ENCODE measurements at places on chromosomes 16 and 17.
A peak's percentile ranks its signal among the peaks of the same experiment; 100 is the strongest.

- peak; percentile 47 for DNase-seq
Measured at GRCh38 chr16:3187798-3188674, at the start of gene OR1F1. OR1F1 (plus strand) TSS chr16:3188204.

DNA sequence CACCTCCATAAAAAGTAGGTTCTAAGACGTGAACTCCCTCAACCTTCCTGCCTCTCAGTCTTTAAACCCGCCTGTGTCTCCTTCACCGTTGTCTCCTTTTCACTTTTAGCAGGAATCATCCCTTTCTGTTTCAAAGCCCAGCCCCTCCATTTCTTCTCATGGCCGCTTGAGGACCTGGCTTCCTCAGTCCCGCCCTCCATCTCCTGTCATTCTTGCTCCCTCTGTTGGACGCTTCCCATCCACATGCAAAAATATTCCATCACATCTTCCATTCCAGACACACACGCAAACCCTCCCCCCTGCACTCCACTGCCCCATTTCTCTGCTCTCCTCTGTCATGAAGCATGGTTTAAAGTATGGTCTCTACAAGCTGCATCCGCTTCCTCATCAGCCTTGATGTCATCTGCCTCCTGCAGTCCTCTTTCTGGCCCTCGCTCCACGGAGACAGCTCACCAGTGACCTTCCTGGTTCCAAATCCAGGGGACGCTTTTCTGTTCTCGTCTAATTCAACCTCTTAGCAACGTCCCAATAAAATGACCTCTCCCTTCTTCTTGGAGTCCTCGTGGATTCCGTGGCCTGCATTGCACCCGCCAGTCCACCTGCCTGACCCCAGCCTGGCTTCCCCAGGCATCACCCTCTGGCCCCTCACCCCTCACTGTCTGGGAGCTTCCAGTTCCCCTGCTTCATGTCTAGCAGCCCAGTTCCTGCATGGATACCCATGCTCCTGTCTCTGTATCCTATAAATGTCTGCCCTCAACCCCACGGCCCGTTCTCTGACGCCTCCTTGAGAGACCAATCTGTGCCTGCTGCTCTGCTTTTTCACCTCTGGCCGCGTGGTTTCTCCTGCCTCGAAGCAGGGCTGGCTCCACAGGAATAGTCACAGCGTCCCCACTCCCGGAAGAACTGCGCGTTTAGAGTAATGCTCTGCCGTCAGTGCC, 26.2 kb downstream of the ANKRD40 start:
- no peak for DNase-seq

- DNase-seq, result no peak
Measured at GRCh38 chr16:66614161-66614802, 9.8 kb downstream of the CMTM3 start.

DNA sequence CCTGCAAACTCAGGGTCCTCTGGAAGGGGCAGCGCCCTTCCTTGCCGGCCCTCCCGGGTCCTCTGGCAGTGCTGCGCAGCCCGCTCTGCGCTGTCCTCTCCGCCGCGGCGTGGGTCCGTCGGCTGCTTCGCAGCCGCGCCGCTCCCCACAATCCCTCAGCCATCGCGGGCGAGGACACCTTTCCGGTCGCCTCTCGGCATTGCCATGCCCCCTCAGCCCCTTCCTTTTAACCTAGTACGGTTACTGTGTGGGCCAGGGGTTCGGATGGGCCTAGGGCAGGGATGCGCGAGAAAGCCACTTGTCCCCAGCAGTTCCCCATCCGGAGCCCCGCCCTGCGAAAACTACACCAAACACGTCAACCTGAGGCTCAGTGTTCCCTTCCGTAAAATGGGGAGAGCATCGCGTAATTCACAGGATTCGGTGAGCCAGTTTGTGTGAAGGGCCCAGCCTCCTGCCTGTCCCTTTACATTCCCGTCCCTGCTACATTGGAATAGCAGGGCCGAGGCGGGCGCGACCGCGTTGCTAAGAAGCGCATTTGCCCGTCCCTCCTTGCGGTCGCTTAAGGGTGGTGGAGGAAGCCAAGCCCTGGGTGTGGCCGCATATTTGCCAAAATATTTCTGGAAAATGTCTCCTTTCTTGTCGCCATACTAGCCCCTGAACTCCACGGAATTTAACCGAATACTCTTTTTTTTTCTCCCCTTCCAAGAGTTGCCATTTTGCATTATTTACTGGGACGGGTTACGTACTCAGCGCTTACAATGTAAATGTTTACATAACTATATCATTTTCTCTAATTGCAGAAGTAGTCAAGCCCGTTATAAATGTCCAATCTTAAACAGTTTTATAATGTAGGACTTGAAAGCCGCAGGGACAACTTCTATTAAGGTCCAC, 13.2 kb downstream of the COPZ2 start:
- peak; percentile 46 for DNase-seq

GRCh38 chr16:83403761-83404160, 404.0 kb upstream of the HSBP1 start:
- no peak for DNase-seq

- DNase-seq, result no peak
Measured at GRCh38 chr16:68298907-68299561, 11.7 kb downstream of the SLC7A6OS start.

DNA sequence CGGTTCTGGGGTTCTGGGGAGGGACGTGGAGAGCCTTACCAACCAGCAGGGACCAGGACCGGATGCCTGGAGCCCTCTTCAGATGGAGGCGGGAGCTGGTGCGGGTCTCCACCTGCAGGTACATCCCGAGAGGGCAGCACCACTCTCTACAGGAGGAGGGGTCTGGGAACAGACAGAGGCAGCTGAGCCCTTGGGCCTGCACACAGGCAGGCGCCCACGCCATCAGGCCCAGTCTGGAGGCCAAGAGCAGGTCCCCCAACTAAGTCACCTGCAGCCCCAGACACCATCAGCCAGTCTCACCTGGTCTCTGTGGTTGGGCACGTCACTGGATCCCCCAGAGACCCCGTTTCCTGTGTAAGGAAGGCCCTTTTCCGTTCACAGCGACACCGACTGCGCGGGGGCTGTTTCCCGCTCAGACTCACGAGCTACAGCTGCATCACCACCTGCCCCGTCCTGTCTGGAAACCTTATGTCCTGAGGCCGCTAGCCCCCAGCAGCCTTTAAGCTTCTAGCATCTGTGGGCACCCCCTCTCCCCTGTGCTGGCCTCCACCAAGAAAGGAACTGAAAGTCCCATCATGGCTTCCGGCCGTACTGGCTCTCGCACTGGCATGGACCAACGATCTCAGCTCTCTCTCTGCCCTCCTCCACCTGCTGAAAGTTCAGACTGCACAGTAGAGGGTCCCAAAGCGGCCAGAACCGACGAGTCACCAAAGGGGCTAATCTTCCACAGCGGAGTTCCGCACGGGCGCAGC, 1.2 kb downstream of the CYBC1 start:
- peak; percentile 82 for DNase-seq

GRCh38 chr16:64416216-64417005, 705.5 kb downstream of the CDH11 start:
- no peak for DNase-seq

GRCh38 chr17:13337864-13338371, 263.8 kb downstream of the HS3ST3A1 start:
- DNase-seq, result no peak

DNA sequence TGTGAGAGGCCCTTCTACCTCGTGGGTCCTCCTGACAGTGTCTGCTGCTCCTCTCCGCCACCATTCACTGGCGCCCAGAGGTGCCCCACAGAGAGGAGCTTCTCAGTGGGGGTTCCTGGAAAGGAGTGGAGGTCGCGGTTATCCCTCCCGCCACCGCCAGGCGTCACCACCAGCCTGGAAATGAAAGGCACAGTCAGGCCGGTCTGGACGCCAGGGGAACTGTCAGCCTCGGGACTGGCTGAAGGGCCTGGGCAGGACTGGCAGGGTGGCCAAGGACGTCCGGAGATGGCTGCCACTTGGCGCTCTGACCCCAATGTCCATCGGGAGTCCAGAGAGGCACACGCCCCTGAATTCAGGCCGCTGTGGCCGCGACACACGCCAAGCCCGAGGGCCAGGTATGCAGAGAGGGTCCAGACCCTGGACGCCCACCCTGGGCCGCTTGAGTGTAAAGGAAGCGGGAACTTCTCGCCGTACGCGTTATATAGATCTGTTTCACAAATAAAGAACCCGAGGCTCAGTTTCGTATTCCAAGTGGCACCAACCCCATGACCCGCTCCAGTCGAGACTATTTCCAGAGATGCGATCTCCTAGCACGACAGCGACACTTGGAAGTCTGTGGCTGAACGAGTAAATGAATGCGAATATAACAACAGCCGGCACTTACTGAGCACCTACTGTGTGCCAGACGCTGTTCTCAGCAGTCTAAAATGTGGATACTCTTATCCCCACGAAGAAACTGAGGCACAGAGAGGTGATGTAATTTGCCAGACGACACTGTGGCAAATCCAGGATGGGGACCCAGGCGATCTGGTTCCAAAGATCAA, 7.6 kb upstream of the NXPH3 start:
- DNase-seq, result peak; percentile 86

GRCh38 chr16:69393898-69394849, 8.4 kb upstream of the TERF2 start:
- DNase-seq, result no peak

- peak; percentile 13 for DNase-seq
Measured at GRCh38 chr17:46782250-46782953, 36.1 kb downstream of the WNT3 start.

DNA sequence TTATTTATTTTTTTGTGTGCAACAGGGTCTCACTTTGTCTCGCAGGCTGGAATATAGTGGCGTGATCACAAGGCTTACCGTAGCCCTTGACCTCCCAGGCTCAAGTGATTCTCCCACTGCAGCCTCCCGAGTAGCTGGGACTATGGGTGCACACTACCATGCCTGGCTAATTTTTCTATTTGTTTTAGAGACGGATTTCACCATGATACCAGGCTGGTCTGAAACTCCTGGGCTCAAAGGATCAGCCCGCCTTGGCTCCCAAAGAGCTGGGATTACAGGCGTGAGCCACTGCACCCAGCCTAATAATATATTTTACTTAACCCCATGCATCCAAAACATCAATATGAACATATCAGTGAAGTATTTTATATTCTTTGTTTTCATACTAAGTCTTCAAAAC, 2.0 kb downstream of the CCDC200 start:
- no peak for DNase-seq

DNA sequence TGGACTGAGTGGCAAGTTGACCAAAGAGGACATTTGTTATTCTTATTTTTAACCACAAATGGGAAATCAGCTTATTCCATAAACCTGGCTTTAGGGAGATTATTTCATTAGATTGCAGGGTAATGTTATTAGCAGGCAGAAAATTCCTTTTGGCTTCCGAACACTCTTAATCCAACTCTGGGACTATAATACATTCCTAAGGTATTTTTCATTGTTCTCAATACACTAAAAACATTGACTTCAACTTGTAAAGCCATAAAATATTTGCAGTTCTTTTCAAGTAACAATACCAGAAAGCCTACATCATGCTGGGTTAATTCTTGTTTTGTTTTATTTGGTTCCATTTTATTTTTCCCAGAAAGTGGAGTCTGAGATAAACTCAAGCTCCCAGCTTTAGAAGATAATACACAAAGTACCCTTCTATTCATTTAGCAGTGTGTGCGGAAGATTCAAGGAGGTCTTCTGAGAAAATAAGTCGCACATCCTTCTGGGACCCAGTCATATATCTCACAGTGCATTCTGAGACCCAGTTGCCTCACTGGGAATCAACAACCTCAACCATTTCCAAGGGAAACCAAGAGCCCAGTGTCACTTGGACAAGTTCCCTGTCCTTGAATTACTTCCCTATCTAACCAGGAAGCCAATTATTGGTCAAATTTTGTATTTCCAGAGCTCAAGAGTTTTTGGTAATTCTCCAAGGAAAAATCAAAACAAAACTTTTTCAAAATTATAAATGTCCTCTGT, 389.6 kb upstream of the DYNLRB2 start:
- no peak for DNase-seq

- DNase-seq, result peak; percentile 75
Measured at GRCh38 chr16:89093602-89094251, at the start of gene ACSF3. ACSF3 (plus strand) TSS chr16:89093852; CDS start chr16:89100682, 6,830 bp downstream.

- no peak for DNase-seq
Measured at GRCh38 chr16:85394456-85395206, 218.5 kb upstream of the GSE1 start.

GRCh38 chr17:66098040-66098439, 93.9 kb downstream of the CEP112 start:
- no peak for DNase-seq

GRCh38 chr17:19410091-19410490, 941 bp upstream of the RNF112 start:
- DNase-seq, result no peak

DNA sequence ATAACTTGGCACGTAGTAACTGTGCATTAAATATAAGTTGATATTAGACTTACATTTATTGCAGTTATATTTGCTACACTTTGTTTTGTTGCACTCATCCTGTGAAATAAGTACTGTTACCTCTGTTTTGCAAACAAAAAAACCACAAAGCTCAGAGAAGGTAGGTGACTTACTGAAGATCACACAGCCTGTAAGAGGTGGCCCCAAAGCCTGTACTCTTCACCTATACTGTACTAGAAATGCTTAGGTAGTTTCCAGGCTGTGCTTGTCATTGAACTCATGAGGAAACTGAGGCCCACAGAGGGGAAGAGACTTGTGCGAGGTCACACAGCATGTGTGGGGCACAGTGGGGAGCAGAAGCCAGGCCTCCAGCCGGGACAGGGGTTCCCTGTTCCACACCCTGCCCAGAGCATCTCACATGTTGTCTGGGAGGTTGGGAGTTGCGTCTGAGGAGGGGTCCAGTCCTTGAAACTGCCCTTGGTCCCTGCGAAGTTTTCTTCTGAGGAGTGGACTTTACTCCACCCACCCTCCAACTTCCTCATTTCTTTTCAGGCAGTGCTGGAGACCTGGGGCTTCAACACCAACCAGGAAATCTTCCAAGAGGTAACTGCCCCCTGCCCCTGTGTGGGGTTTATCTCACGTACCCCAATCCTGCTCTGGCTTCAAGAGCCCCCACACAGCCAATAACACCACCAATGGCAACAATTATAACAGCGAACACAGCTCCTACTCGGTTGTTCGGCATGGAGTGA, 13.0 kb downstream of the CETP start:
- no peak for DNase-seq

- no peak for DNase-seq
Measured at GRCh38 chr17:2295575-2295974, 8.0 kb downstream of the SMG6 start.

- no peak for DNase-seq
Measured at GRCh38 chr16:48383009-48383876, 2.0 kb downstream of the SIAH1 start.

- no peak for DNase-seq
Measured at GRCh38 chr16:54158986-54159385, 127.6 kb downstream of the IRX3 start.

- no peak for DNase-seq
Measured at GRCh38 chr17:75499313-75500022, 15.9 kb downstream of the CASKIN2 start.

- DNase-seq, result no peak
Measured at GRCh38 chr16:66091471-66091891, 275.0 kb upstream of the CDH5 start.

GRCh38 chr16:67177743-67178699, 5.7 kb downstream of the MATCAP1 start:
- DNase-seq, result peak; percentile 73
